ENCODE measurements at places on chromosomes 12 and 14.

GRCh38 chr14:95701846-95702221 is 12.1 kb downstream of the TCL1A start:
- DNase-seq: no peak

DNA sequence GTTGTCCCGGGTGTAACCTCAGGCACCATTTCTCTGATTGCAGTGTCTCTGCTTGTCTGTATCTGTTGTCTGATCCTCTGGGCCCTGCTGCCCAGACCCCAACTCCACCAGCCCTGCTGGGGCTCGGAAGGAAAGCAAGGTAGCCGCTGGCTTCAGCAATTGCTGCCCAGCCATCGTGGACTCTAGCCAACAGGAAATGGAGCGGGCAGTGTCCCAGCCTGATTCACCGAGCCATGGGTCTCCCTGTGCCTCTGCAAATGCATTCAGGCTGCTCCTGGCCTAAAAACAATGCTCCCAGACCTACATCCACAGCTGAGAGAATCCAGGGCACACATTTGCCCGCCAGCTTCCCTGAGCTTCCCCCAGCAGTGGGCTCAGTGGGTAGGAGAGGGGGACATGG is 9.2 kb downstream of the TUNAR start:
- DNase-seq: no peak

GRCh38 chr14:96811265-96811664 is 14.1 kb downstream of the VRK1 start:
- DNase-seq: no peak

DNA sequence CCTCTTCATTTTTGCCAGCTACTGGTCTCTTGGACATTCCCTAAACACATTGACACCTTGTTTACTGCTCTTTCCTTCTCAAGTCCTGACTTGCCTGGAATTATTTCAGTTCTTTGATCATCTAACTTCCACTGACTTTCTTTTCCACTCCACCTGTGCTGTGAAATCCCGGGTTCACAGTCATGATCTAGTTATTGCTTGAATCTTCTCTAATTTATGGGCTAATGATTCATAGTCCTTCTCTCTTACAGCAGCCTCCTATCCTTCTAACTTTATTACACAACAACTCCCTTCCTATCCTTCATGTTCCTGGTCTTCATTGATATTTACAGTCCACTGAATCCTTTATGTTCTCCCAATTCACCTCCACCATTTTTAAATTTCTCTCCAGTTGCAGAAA is 260.1 kb downstream of the C12orf75 start:
- no peak for DNase-seq

DNA sequence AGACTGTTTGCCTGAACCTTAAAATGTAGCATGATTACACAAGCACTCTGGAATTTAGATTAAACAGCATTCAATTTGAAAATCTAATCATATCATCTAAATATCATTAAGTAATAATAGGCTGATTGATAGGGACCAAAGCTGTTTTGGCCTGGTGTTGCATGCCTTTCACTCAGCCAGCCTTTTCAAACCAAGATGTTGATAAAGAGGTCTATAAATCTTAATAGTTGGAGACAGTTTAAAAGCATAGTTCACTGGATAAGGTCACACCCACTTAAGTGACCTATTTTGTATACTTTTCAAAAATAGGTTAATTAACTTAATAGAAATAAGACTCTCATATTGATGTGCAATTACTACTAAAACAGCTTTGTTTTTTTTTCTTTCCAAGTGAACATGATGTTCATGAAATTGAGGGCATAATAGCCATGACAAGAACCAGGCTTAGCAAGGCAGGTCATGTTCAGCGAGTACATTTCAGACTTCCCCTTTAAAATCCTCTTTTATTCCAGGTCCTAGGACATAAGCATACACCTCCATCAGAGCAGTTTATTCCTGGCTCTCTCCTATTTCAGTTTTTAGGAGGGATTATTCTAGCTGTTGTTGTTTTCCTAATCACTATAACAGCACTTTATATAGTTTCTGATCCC is 349.0 kb downstream of the RAD51B start:
- no peak for DNase-seq

DNA sequence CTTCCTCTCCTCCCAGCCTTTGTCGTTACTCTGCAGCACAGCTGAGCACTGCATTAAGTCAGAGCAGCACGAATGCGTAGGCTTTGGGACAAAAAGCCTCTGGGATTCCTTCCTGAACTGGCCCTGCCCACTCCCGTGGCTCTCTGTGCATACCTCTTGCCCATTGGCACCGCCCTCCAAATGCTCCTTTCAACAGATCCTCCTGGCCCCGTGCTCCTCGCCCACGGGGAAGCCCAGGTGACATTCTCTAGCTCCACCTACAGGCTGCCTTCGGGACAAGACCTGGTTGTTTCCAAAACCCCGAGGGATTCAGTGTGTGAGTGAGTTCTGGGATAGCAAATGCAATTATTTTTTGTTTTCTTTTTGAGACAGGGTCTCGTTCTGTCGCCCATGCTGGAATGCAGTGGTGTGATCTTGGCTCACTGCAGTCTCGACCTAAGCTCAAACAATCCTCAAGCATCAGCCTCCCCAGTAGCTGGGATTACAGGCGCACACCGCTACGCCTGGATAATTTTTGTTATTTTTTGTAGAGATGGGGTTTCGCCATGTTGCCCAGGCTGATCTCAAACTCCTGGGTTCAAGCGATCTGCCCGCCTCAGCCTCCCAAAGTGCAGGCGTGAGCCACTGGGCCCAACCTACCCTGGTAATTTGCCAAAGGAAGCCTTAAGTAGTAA is 17.9 kb upstream of the TDRD9 start:
- DNase-seq: peak; percentile 90

- DNase-seq: no peak
These were observed 5.5 kb upstream of the KRT8 start for GRCh38 chr12:52910248-52910883.

DNA sequence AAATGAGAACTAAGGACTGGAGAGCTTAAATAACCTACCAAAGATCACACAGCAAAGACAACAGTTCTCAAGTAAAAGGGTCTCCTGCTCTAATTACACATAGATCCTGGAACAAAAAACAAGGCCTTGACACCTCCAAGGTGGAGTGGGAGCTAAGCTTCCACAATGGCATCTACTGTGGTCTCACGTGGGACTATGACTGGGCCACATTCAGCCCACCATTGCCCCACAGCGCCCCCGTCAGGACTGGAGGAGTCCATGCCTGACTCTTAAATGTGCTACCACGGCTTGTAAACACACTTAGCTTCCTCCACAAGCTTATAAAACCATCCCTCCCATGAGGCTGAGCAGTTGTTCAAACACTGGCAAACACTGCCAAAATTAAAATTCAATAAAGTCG is 88.5 kb downstream of the GCH1 start:
- no peak for DNase-seq

Measured in cardiac septum (tissue), 1 donor.